ENCODE measurements at places on chromosomes 2 and 18.

DNA sequence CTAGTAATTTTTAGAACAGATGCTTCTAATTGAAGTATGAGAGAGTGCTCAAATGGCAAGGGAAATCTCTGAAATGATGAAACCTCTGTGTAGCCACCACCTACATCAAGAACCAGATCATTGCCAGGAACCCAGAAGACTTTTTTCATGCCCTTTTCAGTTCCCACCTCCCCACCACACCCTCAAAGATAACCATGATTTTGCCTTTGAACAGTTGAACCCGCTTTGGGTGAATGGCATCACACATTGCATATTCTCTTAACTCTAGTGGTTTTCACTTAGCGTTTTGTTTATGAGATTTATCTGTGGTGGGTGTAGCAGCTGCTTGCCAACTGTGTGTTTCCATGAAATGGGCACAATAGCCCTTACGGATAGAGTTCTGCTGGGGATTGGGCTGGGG is 142.9 kb upstream of the HDAC4 start:
- DNase-seq, result peak; percentile 49

DNA sequence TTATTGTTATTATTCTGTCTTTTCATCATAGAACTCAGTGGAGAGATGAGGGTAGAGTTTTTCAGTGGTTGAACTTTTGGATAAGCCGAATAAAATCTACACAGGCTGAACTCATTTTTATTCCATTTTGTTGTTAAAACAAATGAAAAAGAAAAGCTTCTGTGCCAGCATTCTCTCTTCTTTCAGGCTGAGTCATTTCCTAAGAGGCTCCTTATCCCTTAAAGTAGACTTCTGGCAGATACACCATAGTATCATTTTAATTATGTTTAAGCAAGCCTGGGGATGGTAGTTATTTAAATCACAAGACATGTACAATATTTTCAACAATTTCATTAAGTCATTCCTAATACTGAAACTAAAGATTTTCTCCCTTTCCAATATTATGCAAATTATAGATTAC is 1364.0 kb upstream of the NRXN1 start:
- no peak for DNase-seq

GRCh38 chr2:170905864-170906263 is 23.2 kb upstream of the GORASP2 start:
- DNase-seq, result no peak

- DNase-seq, result no peak
Measured at GRCh38 chr2:145775591-145775990, 1255.7 kb upstream of the ZEB2 start.

DNA sequence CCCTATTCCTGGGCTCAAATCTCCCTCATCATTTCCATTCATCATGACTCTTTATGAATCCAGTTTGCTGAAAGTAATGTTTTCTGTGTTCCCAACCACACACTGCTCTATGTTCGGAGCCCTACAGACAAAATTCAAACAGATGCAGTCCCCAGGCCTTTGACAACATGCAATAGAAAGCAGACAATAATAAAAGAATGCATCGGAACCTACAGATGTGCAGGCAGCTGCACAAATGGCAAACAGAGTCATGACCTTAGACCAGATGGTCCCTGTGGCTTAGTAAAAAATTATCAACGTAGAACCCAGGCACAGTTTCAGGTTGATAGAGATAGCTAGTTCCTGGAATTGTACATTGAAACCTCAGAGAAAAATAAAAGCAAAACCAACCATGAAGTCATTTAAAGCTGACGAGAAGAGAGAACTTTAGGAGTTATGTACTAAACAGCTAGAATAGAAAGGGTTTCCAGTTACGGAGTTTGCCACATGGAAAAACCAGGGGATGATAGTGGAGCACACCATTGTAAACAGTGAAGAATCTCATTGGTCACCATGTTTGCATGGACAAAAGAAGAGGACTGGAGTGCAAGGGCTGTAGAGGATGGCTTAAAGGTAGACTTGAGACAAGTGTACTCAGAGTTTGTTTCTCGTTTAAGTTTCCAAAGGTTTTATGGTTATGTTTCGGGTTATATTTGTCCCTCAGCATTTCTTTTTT is 23.2 kb upstream of the ACVR1 start:
- no peak for DNase-seq

- peak; percentile 22 for DNase-seq
Measured at GRCh38 chr18:23169673-23170044, 34.4 kb downstream of the CABLES1 start.

DNA sequence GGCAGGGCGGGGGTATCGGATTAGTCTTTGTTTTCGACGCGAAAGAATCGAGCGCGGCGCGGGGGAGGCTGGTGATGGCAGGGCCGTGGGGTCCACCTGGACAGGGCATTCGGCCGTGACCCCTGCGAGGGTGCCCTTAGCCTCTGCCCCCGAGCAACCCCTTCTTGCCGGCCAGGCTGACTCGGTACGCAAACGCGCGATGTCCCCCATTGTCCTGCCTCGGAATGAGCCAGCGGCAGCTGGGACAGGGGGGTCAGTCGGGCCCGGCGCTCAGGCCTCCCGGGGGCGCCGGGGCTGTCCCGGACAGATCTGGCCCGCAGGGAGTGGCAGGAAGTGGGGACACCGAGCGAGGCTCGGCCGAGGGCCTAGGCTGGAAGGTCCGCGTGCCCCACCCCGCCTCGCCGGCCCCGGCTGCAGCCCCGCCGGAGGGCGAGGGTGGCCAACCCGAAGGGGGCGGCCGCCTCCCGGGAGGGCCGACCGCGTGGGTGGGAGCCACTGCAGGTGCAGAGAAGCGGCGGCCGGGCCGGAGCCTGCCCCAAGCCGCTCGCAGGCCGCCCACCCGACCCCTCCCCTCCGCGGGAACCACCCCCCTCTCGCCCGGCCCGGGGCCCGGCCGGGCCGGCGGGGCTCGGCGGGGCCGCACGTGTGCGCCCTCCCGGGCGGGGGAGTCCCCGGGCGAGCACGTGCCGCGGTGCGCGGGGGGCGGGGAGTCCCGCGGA is at the start of gene TET3:
Gene TET3, plus strand, starts transcription at position 708 of the 719 bp plus-strand sequence. CDS start 1,494 bp downstream, outside the sequence.
- peak; percentile 76 for DNase-seq

Data from natural killer cell treated with Interleukin-12 subunit alpha and Interleukin-12 subunit beta and Interleukin-15 and Interleukin-18, amount 100 ng/mL, for 72 hours (primary cell).